ENCODE measurements at places on chromosomes 1 and 21. TPM values are rescaled to one million over a fixed set of nuclear protein-coding genes. Genes with fewer than 3 reads are reported as not detected.

Gene CFHR4
- total RNA-seq, result not detected

Gene FBLIM1
- 61.0 TPM for total RNA-seq

GRCh38 chr1:179876300-179876715 is 1.3 kb downstream of the TOR1AIP2 start:
- no peak overlapping the region for H3K27ac ChIP-seq
- no peaks in the 10 kb centered on the region for H3K27me3 ChIP-seq
- H3K4me3 ChIP-seq, result peak overlapping the region; percentile 97
- H3K36me3 ChIP-seq, result peaks cover 42% of the 10 kb centered on the region
- peaks cover 2% of the 10 kb centered on the region for H3K4me1 ChIP-seq

Gene IL10
- total RNA-seq, result not detected

GRCh38 chr1:158931055-158931737 is at the start of gene PYHIN1:
Gene PYHIN1, plus strand, starts transcription at chr1:158931552. Its CDS starts 5,359 bp downstream, at chr1:158936911.
- no peak for DNase-seq
- no peak within 1 kb of the TSS for H3K4me3 ChIP-seq
- H3K27me3 ChIP-seq, result no peaks in the 10 kb centered on the region
- H3K36me3 ChIP-seq, result no peaks in the 10 kb centered on the region
- H3K27ac ChIP-seq, result no peak within 1 kb of the TSS

- H3K27ac ChIP-seq, result no peak overlapping the region
- H3K4me1 ChIP-seq, result peaks cover 3% of the 10 kb centered on the region
- H3K27me3 ChIP-seq, result peaks cover 17% of the 10 kb centered on the region
- no peak overlapping the region for H3K4me3 ChIP-seq
- no peak for DNase-seq
- H3K36me3 ChIP-seq, result no peaks in the 10 kb centered on the region
These were observed 165.3 kb downstream of the TNFSF18 start for GRCh38 chr1:172885411-172885810.

GRCh38 chr1:207820568-207821463 is 69.0 kb downstream of the CD46 start:
- no peaks in the 10 kb centered on the region for H3K4me1 ChIP-seq
- no peaks in the 10 kb centered on the region for H3K27me3 ChIP-seq
- DNase-seq, result no peak
- no peak overlapping the region for H3K27ac ChIP-seq
- no peak overlapping the region for H3K4me3 ChIP-seq

Gene SPRR2G
- total RNA-seq, result not detected

Gene TDRD10
- not detected for total RNA-seq

GRCh38 chr1:13772271-13772670 is 72.3 kb downstream of the PRDM2 start:
- no peak overlapping the region for H3K27ac ChIP-seq
- peaks cover 2% of the 10 kb centered on the region for H3K4me1 ChIP-seq
- H3K4me3 ChIP-seq, result no peak overlapping the region

Gene TNFAIP8L2
- total RNA-seq, result not detected

GRCh38 chr1:165218731-165219130 is 137.8 kb downstream of the LMX1A start:
- H3K4me3 ChIP-seq, result no peak overlapping the region
- no peak for DNase-seq
- no peaks in the 10 kb centered on the region for H3K27me3 ChIP-seq
- H3K36me3 ChIP-seq, result no peaks in the 10 kb centered on the region

Gene WDR64
- total RNA-seq, result not detected

- no peaks in the 10 kb centered on the region for H3K36me3 ChIP-seq
- H3K4me3 ChIP-seq, result no peak overlapping the region
- no peaks in the 10 kb centered on the region for H3K27me3 ChIP-seq
- H3K27ac ChIP-seq, result no peak overlapping the region
These were observed 32.1 kb downstream of the SH3BGR start for GRCh38 chr21:39483917-39484316.

Gene CD1E
- total RNA-seq, result not detected

DNA sequence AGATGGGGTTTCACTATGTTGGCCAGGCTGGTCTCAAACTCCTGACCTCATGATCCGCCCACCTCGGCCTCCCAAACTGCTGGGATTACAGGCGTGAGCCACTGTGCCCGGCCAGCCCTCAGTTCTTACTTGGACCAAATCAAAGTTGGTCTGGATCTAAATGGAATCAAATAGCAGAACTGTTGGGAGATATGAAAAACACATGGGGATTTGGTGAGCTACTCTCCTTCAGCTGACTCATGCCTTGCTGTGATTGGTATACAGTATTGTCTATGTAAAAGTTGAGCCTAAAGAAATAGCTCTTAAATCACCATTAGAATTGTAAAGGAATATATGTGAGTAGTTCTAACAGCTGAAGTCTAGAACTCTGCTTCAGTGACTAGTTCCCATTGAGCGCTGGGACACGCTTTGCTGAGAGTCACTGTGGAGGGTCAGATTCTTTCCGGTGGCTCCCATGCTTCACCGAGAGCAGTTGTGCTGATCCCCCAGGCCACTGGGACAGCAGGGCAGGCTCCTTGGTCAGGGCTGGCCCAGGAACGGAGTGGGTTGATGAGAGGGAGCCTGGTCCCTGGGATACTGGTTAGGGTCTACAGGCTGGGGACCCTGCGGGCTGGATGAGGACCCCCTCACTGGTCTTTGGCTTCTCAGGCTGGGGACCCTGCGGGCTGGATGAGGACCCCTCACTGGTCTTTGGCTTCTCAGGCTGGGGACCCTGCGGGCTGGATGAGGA is 14.0 kb downstream of the PKNOX1 start:
- no peak overlapping the region for H3K4me3 ChIP-seq
- no peak overlapping the region for H3K27ac ChIP-seq
- DNase-seq, result no peak
- no peaks in the 10 kb centered on the region for H3K4me1 ChIP-seq
- H3K27me3 ChIP-seq, result no peaks in the 10 kb centered on the region

Gene NEXN
- total RNA-seq, result 5.4 TPM

- DNase-seq, result peak; percentile 93
- no peaks in the 10 kb centered on the region for H3K4me1 ChIP-seq
- H3K4me3 ChIP-seq, result no peak overlapping the region
These were observed 43.3 kb downstream of the TP73 start for GRCh38 chr1:3695326-3696217.

DNA sequence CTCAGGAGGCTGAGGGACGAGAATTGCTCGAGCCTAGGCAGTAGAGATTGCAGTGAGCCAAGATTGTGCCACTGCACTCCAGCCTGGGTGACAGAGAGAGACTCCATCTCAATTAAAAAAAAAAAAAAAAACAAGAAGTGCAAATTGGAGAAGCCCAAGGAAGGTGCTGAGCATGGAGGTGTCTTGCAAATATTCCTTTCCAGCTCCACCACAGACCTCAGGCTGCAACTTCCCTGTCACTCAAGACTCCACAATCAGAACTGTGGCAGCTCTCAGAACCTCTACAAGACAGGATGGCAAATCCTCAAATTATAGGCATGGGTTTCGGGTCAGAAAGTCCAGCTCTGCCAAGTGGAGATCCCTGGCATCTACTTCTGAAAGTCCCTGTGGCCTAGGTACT is 104.4 kb upstream of the TIAM1 start:
- H3K36me3 ChIP-seq, result no peaks in the 10 kb centered on the region
- DNase-seq, result no peak
- no peak overlapping the region for H3K27ac ChIP-seq
- no peaks in the 10 kb centered on the region for H3K4me1 ChIP-seq

DNA sequence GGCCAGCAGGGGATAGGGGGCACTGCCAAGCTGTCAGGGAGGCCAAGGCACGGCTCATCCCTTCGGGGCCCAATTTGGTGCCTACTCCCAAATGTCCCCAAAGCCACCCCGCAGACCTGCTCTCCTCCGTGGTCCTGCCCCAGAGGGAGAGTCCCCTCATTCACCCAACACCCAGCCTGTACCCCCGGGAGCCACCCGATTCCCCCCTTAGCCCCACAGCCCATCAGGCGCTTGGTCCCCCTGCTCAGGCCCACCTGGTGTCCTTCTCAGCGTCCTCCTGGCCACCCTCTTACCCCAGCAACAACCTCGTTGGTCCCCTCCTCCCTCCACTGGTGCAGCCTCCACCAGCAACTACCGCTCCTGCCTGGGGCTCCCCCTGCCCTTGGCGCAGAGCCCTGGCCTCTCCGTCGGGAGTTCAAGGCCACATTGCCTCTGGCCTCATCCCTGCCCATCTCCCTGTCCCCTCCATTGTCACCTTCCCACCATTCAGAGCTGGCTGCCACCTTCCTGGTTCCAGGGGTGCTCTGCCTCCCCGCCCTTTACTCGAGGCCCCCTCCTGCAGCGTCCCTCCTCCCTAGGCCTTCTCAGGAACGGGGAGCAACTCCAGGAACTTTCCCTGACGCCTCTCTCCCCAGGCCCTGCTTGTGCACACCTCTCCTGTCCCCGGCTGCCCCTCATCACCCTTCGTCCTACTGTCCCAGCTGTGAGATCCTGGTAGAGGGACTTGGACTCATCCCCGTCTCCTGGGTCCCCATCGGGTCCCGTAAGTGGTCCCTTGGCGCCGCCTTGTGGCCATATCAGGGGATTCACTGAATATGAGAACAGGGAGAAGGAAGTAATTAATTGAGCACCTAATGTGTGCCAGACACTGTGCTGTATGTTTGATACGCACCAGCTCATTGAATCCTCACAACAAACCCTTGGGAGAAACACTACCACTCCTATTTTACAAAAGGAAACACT is 73.9 kb downstream of the RAP1GAP start:
- H3K36me3 ChIP-seq, result no peaks in the 10 kb centered on the region
- DNase-seq, result peak; percentile 91
- no peak overlapping the region for H3K4me3 ChIP-seq

Gene B3GALT2
- not detected for total RNA-seq

- H3K27ac ChIP-seq, result no peak overlapping the region
- no peak for DNase-seq
- no peaks in the 10 kb centered on the region for H3K27me3 ChIP-seq
- peaks cover 5% of the 10 kb centered on the region for H3K4me1 ChIP-seq
These were observed 72.7 kb upstream of the MUTYH start for GRCh38 chr1:45412899-45413298.

Gene TTC22
- total RNA-seq, result 0.61 TPM

DNA sequence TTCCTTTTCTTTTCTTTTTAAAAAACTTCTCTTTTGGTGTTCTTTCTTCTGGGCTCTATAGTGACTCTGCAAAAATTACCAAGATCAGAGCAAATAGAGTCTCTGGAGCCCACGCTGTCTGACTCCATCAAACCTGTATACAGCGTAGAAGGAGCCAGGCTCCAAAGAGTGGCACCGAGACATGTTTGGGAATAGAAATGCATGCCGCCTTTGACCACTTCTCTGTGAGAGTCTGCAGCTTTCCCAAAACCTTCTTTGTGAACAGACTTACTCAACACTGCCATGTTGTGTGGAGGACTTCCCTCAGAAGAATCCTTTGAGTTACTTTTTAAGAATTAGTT is 55.3 kb downstream of the GORAB start:
- H3K27me3 ChIP-seq, result peaks cover 11% of the 10 kb centered on the region
- no peaks in the 10 kb centered on the region for H3K4me1 ChIP-seq
- H3K4me3 ChIP-seq, result no peak overlapping the region
- DNase-seq, result no peak
- no peak overlapping the region for H3K27ac ChIP-seq

DNA sequence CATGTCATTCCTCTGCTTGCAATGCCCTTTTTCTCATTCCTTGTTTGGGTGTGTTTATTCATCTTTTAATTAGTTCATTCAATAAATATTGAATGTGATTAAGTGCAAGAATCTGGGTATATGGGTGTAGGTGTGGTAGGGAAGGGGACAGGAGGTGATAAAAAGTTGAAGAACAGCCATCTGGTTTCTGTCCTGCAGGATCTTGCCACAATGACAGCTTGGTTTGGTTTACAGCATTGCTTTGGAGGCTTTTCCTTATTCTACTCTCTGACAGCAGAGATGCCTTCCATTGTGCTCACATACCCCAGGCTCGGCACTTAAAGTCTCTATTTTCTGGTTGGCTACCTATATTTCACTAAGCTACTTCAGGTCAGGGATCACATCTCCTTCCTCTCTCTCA is 3.0 kb upstream of the REG4 start:
- H3K4me1 ChIP-seq, result no peaks in the 10 kb centered on the region
- no peak overlapping the region for H3K27ac ChIP-seq
- no peaks in the 10 kb centered on the region for H3K36me3 ChIP-seq
- H3K4me3 ChIP-seq, result no peak overlapping the region
- DNase-seq, result no peak

- no peaks in the 10 kb centered on the region for H3K4me1 ChIP-seq
- H3K36me3 ChIP-seq, result no peaks in the 10 kb centered on the region
- DNase-seq, result no peak
- H3K27me3 ChIP-seq, result no peaks in the 10 kb centered on the region
- H3K4me3 ChIP-seq, result no peak overlapping the region
- H3K27ac ChIP-seq, result no peak overlapping the region
These were observed 18.3 kb upstream of the CHI3L1 start for GRCh38 chr1:203204756-203205155.

Gene PLEKHA6
- total RNA-seq, result 36.2 TPM

GRCh38 chr1:225343618-225344017 is 84.2 kb downstream of the LBR start:
- no peak overlapping the region for H3K27ac ChIP-seq
- H3K36me3 ChIP-seq, result no peaks in the 10 kb centered on the region
- H3K4me1 ChIP-seq, result no peaks in the 10 kb centered on the region
- H3K27me3 ChIP-seq, result no peaks in the 10 kb centered on the region
- H3K4me3 ChIP-seq, result no peak overlapping the region

GRCh38 chr1:84442256-84442655 is 36.8 kb upstream of the RPF1 start:
- H3K27ac ChIP-seq, result no peak overlapping the region
- H3K4me1 ChIP-seq, result no peaks in the 10 kb centered on the region
- no peaks in the 10 kb centered on the region for H3K36me3 ChIP-seq
- no peaks in the 10 kb centered on the region for H3K27me3 ChIP-seq
- H3K4me3 ChIP-seq, result no peak overlapping the region
- no peak for DNase-seq

- H3K27me3 ChIP-seq, result no peaks in the 10 kb centered on the region
- peak overlapping the region; percentile 98 for H3K4me3 ChIP-seq
- H3K36me3 ChIP-seq, result peaks cover 47% of the 10 kb centered on the region
- peaks cover 2% of the 10 kb centered on the region for H3K4me1 ChIP-seq
- H3K27ac ChIP-seq, result peak overlapping the region; percentile 98
- peak; percentile 98 for DNase-seq
These were observed 1.4 kb downstream of the HNRNPU start for GRCh38 chr1:244862699-244863490.

DNA sequence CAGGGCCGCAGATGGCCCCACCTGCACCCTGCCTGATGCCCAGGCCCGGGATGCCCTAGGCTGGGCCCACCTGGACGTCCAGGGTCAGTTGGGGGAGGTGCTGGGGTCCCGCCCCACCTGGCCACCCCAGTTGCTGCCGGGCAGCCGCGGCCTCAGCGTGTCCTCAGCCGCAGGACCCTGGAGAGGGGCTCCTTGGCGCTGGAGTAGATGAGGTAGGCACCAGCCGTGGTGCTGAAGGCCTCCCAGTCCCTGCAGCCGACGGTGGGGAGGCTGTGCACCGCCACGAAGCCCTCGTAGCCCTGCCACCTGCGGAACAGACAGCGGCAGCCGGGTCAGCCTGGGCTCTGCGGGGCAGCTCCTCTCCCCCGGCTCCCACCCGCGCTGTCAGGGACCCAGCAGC is 40.4 kb downstream of the KRTAP10-1 start:
- no peak overlapping the region for H3K4me3 ChIP-seq
- no peaks in the 10 kb centered on the region for H3K36me3 ChIP-seq
- peaks cover 5% of the 10 kb centered on the region for H3K4me1 ChIP-seq

Gene GOLT1A
- total RNA-seq, result 9.2 TPM
